ENCODE measurements at places on chromosomes 6 and 20.

- DNase-seq: no peak
Measured at GRCh38 chr6:133165235-133165634, 75.9 kb upstream of the EYA4 start.

DNA sequence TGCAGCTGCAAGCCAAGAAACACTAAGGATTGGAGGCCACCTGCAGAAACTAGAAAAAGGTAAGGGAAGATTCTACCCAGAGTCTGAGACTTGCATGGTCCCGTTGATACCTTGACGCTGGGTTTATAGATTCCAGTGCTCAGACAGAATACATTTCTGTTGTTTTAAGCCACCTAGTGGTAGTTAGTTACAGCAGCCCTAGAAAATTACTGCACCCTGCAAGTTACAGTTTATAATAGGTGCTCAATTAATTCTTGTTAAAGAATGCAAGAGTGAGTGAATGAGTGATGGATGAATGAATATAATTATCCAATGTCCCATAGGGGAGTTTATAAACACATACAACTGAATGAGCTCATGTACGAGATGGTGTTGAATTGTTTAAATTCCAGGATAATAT lies 453.1 kb upstream of the SLC35B3 start:
- DNase-seq: no peak

- no peak for DNase-seq
Measured at GRCh38 chr6:87824958-87825491, 123.0 kb upstream of the AKIRIN2 start.

- DNase-seq: no peak
Measured at GRCh38 chr20:61664556-61665320, 400.9 kb downstream of the TAF4 start.

- DNase-seq: no peak
Measured at GRCh38 chr6:107840636-107841274, 16.6 kb upstream of the SCML4 start.

GRCh38 chr6:26218824-26219223 lies 131.6 kb downstream of the HFE start:
- no peak for DNase-seq

- DNase-seq: no peak
Measured at GRCh38 chr6:29982097-29982496, 39.8 kb downstream of the HLA-A start.

- no peak for DNase-seq
Measured at GRCh38 chr20:13131688-13132087, 89.4 kb upstream of the ISM1 start.

- DNase-seq: no peak
Measured at GRCh38 chr20:37295001-37295400, 5.5 kb downstream of the MANBAL start.

DNA sequence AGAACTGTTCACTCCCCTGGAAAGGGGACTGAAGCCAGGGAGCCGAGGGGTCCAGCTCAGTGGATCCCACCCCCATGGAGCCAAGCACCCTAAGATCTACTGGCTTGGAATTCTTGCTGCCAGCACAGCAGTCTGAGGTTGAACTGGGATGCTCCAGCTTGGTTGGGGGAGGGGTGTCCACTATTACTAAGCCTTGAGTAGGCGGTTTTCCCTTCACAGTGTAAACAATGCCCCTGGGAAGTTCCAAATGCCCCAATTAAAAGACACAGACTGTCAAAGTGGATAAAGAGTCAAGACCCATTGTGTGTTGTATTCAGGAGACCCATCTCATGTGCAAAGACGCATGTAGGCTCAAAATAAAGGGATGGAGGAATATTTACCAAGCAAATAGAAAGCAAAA lies 150.2 kb downstream of the LPA start:
- no peak for DNase-seq

DNA sequence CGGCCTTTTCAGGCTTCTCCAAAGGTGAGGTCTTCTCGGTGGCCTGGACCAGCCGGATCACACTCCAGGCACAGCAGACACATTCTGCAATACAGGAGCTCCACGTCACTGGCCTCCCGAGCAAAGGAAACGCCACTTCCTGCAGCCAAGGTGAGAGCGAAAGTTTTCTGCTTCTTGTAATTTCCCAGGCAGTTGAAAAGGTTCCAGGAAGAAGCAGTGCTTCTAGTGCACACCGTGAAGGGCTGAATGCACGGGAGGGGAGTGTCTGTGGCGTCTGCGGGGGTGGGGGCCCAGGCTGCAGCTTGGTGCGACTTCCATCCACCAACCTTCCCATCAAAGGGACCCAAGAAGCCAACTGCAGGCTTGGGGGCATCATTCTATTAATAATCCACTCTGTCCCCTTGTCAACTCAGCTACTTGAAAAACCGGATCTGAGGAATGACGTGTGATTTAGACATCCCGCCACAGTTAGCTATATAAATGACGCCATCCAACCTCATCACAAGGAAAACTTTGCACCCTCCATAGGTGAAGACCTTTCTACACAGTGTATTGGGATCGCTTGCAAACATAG lies 61.1 kb downstream of the NFATC2 start:
- peak; percentile 50 for DNase-seq

- no peak for DNase-seq
Measured at GRCh38 chr20:21214431-21214830, 88.5 kb downstream of the KIZ start.

GRCh38 chr20:51381557-51381956 lies 161.0 kb downstream of the NFATC2 start:
- DNase-seq: no peak

- DNase-seq: no peak
Measured at GRCh38 chr20:37907330-37907676, 4.4 kb downstream of the VSTM2L start.

DNA sequence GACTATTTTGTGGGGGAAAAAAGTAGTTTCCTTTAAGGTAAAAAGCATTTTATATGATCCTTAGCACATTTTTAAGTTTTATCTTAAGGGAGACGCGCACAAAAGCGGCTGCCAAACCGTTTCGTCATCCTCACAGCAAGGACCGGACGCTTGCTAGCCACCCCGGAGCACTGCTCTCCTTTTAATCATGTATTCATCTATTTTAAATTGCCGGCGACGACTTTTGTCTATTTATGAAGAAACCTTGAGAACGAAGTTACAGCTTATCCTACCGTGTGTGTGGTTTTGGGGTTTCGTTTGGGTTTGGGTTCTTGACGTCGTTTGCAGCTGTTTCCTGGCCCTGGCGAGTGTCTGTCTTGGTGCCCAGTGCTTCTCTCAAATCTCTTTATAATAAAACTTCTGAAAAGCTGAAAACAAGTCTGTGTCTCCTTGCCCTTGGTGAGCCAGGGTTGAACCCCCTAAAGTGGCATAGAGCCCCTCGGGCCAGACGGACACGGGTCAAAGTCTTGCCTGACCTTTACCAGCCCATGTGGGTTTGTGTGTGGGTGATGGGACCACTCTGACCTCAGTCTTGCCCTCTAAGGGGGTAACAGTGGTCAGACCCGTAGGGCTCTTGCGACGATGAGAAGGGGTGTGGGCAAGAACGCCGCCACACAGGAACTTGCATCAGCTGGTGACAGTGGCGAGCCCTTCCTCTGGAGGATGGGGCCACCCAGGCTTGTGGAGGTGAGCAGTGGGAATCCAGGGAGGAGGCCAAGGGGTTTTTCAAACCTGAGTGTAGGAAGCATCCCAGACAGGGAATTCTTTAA lies 117.6 kb downstream of the JPH2 start:
- DNase-seq: peak; percentile 41

DNA sequence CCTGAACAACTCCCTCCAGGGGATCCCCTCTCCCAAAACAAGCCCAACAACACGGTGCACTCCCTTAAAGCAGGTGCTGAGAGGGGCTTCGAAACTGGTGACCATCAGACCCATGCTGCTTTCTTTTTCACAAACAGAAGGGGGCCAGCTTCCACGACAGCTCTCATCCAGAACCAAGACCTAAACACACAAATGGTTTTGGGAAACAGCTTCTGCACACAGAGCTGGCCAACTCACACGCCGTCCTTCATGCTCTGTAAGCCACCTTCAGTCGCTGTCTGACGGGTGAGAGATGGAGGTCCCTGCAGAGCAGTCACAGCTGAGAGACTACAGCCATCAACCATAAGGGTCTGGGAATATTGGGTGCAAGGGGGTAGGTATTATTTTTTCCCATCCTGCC lies 76.3 kb downstream of the ZMYND8 start:
- DNase-seq: no peak

- no peak for DNase-seq
Measured at GRCh38 chr20:51700809-51701285, 67.3 kb downstream of the ATP9A start.

DNA sequence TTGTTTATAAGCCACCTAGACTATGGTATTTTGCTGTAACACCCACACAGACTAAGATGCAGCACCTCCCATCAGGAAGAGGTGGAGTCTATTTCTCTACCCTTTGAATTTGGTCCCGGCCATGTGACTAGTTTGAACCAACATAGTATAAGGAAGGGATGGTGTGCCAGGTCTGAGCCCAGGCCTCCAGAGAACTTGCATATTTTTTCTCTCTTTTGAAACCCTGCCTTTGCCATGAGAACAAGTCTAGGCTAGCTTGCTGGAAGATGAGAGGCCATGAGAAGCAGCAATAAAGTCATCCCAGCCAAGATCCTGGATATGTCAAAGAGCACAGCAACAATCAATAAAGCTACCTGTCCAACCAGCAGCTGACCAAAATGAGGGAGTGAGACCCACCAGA lies 63.0 kb upstream of the ANKEF1 start:
- DNase-seq: no peak

DNA sequence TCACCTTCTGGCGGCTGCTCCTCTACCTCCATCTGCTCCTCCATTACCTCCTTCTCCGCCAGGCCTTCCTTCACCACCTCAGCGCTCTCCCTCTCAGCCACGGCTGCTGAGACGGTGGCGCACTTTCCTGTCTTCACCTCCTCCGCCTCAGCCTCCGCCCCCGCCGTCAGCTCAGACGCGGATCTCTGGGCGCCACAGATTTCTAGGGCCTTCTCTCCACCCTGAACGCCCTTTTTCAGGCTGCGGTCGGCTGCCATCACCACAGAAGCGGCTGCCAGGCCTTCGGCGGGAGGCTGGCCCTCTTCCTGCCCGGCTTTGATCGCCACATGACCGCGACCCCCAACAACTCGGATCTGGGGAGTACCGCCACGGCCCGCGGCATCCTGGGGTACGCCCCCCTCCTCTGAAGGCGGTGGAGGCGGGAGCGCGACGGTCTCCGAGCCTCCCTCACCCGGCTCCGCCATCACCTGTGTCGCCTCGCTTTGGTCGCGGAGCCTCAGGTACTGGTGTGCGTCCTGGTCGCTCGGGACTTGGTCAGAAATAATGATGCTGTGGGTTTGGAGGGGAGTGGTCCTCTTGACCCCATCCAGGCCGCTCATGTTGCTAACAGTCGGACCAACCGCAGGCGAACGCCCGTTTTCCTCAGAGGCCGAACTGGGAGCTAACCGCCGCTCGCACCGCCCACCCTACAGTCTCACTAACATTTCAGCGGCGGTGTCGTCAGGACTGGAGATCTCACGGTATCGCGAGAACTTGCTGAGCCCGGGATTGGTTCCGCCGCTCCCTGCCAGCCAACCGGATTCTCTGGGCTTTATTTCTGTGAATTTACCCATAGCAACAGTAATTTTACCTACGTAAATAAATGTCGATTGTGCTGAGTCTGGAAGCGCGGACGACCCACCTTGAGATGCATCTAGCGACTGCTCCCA lies at the start of gene TSPYL1:
Gene TSPYL1 (minus strand): TSS at position 699 of the 929 bp plus-strand sequence. CDS start 100 bp downstream, at position 599.
- DNase-seq: peak; percentile 94

GRCh38 chr6:163404825-163405265 lies 9.7 kb upstream of the QKI start:
- DNase-seq: no peak

DNA sequence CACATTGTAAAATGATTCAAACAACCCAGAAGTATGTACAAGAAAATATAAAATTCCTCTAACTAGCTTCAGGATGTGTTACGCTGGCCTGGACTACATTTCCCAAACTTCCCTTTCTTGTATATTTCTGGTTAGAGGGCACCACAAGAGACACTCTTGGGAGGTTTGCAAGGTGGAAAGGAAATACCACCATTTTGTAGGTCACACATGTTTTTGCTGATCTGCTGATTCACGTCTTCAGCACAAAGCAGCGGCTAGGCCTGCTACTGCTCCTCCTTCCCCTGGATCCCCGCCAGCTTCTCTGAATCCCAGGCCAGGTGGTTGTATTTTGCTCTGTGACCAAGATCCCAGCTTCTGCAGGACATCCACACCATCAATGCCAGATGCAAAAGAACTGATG lies 104.2 kb downstream of the AGPAT4 start:
- DNase-seq: no peak

GRCh38 chr20:23131766-23132165 lies 45.6 kb upstream of the CD93 start:
- no peak for DNase-seq

DNA sequence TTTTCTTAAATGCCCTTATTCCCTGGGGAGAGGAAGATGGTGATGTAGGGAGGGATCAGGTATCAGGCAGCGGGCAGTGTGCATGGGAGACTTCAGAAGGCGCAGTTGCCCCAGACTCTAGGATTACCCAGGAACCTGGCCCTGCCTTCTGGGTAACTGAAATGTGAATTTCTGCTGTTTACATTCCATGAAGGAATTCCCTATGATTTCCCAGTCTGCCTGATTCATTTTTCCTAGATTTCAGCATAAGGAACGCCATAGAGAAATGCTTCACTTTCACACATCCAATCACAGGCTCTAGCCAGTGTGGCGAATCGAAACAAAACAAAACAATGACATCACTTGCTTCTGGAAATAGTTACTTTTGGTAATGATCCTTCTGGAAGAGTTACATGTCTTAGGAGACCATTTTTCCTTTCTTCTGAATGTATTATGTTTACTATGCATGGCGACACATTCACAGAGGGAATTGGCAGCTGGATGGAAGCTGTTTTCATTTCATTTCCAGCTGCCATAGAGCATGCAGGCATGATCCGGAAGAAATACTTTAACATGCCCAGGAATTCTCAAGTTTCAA lies 33.3 kb downstream of the LRP11 start:
- no peak for DNase-seq

- DNase-seq: no peak
Measured at GRCh38 chr6:135819665-135820064, 31.8 kb upstream of the PDE7B start.

- no peak for DNase-seq
Measured at GRCh38 chr6:167247814-167248595, 43.1 kb upstream of the UNC93A start.

DNA sequence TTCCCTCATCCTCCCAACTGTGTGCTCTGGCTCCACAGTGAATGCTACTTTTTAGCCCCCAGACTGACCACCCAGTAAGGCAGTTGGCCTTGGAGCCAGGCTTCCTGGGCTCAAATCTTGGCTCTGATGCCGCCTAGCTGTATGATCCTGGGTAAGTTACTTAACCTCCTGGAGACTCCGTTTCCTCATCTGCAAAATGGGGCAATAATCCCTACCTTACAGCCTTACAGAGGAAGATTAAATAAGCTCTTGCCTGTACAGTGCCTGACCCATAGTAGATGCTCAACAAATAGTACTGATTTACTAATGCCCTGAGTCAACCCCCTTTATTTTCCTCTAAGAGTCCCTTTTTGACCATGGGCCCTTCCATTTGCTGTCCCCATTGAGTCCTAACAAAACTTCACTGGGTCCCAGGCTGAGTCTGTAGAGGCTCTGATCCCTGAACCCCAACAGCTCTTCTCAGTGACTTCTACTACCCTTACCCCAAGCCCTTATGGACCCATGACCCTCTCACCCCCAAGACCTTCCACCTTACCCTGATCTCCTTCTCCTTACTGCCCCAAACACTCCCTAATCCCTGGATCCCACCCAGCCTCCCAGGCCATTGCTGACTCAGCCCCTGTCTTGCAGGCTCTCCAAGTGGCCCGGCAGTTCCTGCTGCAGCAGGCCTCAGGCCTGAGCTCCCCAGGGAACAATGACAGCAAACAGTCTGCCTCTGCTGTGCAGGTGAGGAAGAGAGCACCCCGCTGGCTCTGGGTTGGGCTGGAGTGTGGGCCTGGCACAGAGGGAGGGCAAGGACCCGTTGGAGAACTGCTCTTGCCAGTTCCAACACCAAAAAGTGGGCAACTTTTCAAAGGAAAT lies 31.4 kb downstream of the FOXP4 start:
- DNase-seq: no peak
